ENCODE measurements at places on chromosomes 16 and 17.

DNA sequence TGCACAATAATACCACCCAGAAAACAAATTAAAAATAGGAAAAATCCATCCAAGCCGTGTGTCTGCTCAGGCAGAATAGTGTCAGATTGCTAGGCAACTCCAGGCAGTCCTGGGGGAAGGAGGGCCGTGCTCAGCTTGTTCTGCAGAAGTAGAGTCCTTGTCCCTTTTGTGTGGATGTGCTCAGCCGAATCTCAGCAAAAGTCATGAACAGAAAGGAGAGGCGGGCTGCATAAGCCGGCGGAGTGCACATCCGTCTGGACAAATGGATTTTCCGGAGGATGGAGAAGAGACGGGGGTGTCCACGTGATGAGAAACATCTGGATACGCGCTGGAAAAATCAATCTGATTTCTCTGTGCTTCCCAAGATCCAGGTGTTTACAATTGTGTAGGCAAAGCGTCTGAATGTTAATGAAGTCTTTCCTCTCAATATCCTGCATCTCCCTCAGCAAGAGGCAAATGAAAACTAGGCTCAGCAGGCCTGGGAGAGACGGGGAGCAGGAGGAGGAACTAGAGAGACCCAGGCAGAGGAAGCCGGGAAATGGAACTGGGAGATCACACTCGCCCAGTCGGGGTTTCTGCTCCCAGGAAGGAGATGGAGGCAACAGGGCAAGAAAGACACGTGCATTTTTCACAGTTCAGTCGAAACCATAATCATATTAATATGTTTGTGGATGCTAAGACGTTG lies 7.7 kb upstream of the RBFOX3 start:
- DNase-seq = no peak

DNA sequence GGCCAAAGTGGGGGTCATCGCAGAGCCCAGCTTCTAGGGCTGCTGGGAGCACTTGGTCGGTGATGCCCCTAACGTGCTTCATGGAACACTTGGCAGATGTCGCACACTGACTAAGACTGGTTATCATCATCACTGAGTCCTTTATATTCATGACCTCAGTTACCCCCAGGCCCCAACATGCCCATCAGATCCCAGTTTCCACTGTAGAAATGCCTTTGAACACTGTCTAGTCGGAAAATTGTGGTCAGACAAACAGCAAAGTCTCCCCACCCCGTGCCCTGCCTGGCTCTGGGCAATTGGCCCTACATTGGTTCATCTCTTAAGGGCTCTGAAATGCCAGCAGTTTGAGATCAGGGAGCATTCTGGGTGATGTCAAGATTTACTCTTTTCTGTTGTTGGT lies 51.3 kb downstream of the NKD1 start:
- DNase-seq = no peak

- no peak for DNase-seq
Measured at GRCh38 chr16:3594316-3595109, 16.9 kb downstream of the SLX4 start.

- no peak for DNase-seq
Measured at GRCh38 chr16:11253995-11254912, 1.8 kb downstream of the SOCS1 start.

DNA sequence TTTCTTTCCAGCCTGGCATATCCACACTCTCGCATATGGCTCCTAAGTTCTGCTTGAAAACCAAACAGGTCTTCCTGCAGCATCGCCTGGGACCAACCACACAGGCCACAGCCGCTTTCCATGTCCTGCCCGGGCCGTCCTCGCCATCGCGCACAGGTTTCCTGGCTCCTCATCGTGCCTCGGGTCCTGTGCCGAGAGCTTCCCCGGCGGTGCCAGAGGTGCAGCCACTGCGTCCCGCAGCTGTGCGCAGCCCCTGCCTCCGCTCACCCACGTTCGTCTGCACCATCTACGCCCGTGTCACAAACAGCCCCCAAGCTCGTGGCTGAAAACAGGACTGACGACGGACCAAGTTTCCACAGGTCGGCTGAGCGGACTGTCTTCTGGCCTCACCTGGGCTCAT lies 6.3 kb upstream of the ZFPM1 start:
- DNase-seq = no peak

All from stimulated activated CD4-positive, alpha-beta T cell treated with anti-CD3 and anti-CD28 coated beads, Interleukin-15, amount 100 ng/mL, for 48 hours (primary cell).